ENCODE measurements at places on chromosomes 12 and 14. TPM values are rescaled to one million over a fixed set of nuclear protein-coding genes. Genes with fewer than 3 reads are reported as not detected.

DCAF4 gene
- 31.5 TPM for total RNA-seq

ANG gene
- 4.5 TPM for total RNA-seq

DCD gene
- total RNA-seq: not detected

ITGB7 gene
- total RNA-seq: not detected

CCNK gene
- 41.1 TPM for total RNA-seq

LMNTD1 gene
- 0.82 TPM for total RNA-seq

ENO2 gene
- total RNA-seq: 18.4 TPM

FGD4 gene
- 18.8 TPM for total RNA-seq

KRT79 gene
- total RNA-seq: 0.12 TPM

KIF5A gene
- total RNA-seq: 0.10 TPM

FITM1 gene
- not detected for total RNA-seq

TMEM106C gene
- total RNA-seq: 44.5 TPM

KRT74 gene
- total RNA-seq: not detected

KIF21A gene
- 8.2 TPM for total RNA-seq

GALNT8 gene
- total RNA-seq: 0.35 TPM

ARID4A gene
- total RNA-seq: 7.0 TPM

AHNAK2 gene
- total RNA-seq: 47.2 TPM

B4GALNT3 gene
- total RNA-seq: 0.44 TPM

ATF7IP gene
- 41.8 TPM for total RNA-seq

TMEM229B gene
- 2.9 TPM for total RNA-seq

APOF gene
- total RNA-seq: not detected

EID3 gene
- 5.8 TPM for total RNA-seq

AJUBA gene
- total RNA-seq: 46.5 TPM

PTPRB gene
- total RNA-seq: 147 TPM

MYF5 gene
- total RNA-seq: not detected

AQP6 gene
- total RNA-seq: not detected

DIABLO gene
- 83.7 TPM for total RNA-seq

PIP4K2C gene
- 9.9 TPM for total RNA-seq
